A172 (cell line): ENCODE measurements at places on chromosomes 6 and 20. TPM values are rescaled to one million over a fixed set of nuclear protein-coding genes. Genes with fewer than 3 reads are reported as not detected.

Gene TMC2
- total RNA-seq = not detected in 2 replicates

Gene C6orf58
- total RNA-seq = 0.21 and 0.24 TPM in 2 replicates

Gene SPATA25
- total RNA-seq = 0.21 TPM in 1 of 2 replicates, not detected in the other

Gene TEAD3
- total RNA-seq = 10.9 and 12.3 TPM in 2 replicates

Gene AKAP12
- total RNA-seq = 172 and 173 TPM in 2 replicates

Gene TOX2
- 1.2 and 3.7 TPM in 2 replicates for total RNA-seq

Gene LAMA2
- 3.7 and 4.3 TPM in 2 replicates for total RNA-seq

Gene PGC
- not detected in 2 replicates for total RNA-seq

Gene SPEF1
- total RNA-seq = 0.67 TPM in 1 of 2 replicates, not detected in the other

Gene HLA-DOB
- total RNA-seq = not detected in 2 replicates

Gene PRRT1
- total RNA-seq = not detected in 2 replicates

DNA sequence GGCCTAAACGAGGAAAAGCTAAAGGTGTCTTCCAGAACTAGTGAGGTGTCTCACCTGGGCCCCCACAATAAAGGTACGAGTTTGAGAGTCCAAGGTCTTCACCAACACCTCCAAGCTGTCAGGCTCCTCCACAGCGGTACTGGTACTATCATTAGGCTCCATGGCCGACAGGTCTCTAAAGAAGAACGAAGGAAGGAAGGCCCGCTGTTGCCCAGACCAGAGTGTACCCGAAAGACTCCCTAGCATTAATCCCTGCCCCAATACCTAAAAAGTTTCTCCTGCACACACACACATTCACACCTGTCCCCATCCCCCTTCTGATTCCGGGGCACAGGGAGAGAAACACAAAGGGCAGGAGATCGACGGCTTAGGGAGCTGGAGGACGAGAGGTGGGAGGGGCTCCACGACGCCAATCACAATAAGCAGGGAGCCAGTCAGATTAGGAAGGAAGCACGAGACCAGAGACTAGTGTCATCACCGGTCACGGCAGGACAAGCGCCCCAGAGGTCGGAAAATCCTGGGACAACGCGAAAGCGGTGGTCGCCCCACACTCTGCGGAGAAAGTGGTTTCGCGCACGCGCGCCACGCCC, 764 bp downstream of the BAG6 start:
- DNase-seq = no peak

DNA sequence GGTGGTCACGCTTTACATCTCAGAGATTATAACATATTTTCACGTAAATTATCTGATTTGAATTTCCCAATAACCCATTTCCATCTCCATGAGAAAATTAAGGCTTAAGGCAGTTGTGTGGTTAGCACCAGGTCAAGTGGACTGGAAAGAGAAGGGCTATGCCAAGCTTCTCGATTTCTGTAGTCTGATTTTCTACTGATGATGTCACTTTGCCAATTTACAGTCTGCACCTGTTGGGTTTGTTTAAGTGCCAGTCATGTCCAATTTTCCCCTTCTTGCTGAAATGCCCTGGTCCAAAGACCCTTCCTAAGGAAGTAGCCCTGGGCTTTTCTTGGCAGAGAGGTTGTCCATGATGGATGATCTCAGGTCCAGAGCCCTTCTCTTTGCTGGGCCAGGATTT, 562.3 kb upstream of the BTBD3 start:
- DNase-seq = no peak

- DNase-seq = no peak
Measured at GRCh38 chr6:33895296-33895695, 91.5 kb upstream of the MLN start.

DNA sequence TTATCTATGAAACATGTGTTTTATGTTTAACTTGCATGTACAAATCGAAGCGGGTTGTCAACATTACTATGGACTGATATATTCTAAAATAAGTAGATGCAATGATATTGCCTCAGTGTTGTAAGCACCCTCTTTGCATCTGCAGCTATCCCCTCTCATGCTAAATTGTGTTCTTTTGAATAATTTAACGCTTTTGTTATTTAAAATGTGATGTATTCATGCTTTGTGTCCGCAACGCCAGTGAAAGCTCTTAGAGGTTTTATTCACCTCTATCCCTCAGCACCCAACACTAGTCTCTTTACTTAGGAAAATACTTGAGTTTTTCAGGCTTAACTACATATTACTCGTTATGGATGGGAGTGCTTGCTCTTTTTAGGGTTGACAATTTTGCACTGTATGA, 173.7 kb upstream of the ID4 start:
- no peak for DNase-seq

GRCh38 chr6:166687879-166688205, 60.8 kb upstream of the RPS6KA2 start:
- DNase-seq = no peak

DNA sequence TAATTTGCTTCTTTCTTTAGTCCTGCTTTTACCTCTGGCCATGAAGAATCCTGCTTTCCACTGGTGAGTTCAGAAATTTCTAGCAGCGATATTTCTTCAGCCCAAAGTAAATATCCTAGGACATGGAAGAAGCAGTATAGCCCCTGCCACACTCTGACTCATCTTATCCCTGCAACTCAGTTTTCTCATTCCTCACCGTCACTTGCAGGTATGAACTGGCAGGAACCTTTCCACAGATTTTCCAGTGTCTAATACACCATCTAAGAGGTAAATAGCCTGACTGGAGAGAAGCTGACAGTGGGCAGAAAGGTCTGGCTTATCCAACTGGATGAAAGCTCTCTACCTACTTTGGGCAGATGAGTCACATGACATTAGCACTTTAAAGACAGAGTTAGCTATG, 816.7 kb upstream of the FLRT3 start:
- no peak for DNase-seq

GRCh38 chr20:14906908-14907434, 569.6 kb upstream of the FLRT3 start:
- DNase-seq = no peak

GRCh38 chr20:9363673-9364072, 150.7 kb upstream of the LAMP5 start:
- no peak for DNase-seq

DNA sequence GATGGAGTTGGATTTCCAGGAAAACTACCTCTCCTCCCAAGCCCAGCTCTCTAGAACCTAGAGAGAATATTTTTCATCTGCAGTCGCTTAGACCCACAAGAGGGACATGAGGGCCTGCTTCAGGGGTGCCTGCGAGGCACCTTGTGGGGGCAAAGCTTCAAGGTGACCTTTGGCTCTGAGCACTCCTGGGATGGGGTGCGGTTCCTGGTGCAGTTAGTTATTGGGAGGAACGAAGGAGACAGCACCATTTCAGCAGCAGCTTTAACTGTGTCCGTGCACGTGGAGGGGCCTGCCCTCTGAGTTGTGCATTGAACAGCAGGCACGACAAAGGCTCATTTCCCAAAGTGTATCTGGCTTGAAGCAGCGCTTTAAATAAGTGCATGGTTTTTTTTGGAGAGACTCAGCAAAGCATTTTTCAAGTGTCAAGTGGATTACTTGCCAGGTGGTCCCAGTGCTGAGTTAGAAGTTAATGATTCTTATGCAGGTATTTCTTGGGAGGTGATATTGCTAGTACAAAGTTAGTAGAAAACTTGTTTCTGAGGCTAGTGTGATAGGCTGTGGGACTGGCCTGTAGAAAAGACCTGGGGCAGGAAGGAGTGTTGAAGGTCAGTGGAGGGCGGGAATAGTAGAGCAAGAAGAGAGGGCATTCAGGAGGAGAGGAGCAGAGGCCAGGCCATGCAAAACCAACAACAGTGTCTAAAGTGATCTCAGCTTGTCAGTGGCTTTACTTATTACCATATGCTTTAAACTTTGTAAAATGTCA, 3.8 kb downstream of the IGF2R start:
- no peak for DNase-seq

- no peak for DNase-seq
Measured at GRCh38 chr20:48460681-48461080, 367.1 kb downstream of the PREX1 start.

DNA sequence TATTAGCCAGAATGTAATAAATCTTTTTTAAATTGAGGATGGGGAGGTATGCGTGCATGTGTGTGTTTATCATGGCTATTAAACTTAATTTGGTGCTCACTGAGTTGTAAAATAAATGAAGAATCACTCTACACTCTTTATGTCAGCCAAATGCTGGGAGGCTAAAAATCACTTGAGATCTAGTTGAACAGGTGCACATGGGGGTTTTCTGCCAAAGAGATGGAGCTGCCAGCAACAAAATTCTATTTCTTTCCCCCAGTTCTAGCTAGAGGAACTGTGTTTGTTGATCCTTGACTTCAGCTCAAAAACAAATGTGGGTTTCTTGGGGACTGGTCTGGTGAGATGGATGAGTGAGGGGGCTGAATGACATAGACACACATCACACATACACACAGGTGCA, 183.3 kb upstream of the BTBD3 start:
- no peak for DNase-seq

DNA sequence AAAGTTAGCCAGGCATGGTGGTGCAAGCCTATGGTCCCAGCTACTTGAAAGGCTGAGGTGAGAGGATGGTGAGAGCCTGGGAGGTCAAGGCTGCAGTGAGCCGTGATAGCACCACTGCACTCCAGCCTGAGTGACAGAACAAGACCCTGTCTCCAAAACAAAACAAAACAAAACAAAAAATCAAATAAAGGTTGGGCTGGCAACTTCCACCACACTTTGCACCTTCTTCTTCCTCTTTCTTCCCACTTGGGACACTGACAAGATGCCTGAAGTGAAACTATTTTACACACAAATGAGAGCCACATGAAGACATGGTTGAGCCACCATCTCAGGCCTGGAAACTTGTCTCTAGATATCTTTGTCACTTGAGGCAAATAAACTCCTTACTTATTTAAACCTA, 53.8 kb upstream of the CCDC28A start:
- DNase-seq = no peak

GRCh38 chr6:138931660-138932059, 56.4 kb downstream of the REPS1 start:
- no peak for DNase-seq

GRCh38 chr6:138403324-138403800, 661 bp upstream of the HEBP2 start:
- peak; percentile 6 for DNase-seq

- no peak for DNase-seq
Measured at GRCh38 chr20:58627212-58628072, 23.6 kb upstream of the STX16 start.

GRCh38 chr6:148471624-148472159, 129.1 kb downstream of the SASH1 start:
- DNase-seq = no peak

DNA sequence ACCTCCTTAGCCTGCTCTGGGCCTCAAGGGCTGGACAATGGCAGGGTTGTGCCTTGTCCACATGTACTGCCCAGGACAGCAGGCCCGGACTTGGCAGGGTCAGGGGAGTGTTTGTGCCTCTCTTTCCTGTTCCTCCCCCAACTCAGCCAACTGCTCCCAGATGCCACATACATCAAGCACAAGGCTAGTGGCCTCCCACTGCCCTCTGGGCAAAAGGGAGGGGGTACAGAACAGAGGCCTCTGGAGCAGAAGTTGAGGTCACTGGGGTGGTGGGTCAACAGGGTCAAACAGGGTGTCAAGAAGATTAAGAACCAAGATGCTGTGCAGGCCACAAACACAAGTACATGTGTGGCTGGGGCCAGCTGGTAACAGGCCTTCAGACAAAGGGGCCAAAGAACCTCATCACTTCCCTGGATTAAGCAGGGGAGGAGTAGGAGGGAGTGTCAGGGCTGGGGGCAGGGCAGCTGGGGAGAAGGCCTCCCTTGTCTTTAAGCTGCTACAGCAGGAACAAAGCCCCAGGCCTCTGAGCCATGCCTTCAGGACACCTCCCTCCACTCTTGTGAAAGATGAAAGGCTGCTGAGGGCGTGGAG, 36.0 kb downstream of the KCNK5 start:
- DNase-seq = no peak

GRCh38 chr6:118815495-118815894, 78.5 kb upstream of the ASF1A start:
- no peak for DNase-seq

GRCh38 chr20:6683021-6683977, 84.2 kb upstream of the BMP2 start:
- DNase-seq = no peak

- no peak for DNase-seq
Measured at GRCh38 chr6:154874773-154875592, 120.1 kb upstream of the TIAM2 start.

- no peak for DNase-seq
Measured at GRCh38 chr6:6942831-6943230, 164.9 kb upstream of the RREB1 start.

DNA sequence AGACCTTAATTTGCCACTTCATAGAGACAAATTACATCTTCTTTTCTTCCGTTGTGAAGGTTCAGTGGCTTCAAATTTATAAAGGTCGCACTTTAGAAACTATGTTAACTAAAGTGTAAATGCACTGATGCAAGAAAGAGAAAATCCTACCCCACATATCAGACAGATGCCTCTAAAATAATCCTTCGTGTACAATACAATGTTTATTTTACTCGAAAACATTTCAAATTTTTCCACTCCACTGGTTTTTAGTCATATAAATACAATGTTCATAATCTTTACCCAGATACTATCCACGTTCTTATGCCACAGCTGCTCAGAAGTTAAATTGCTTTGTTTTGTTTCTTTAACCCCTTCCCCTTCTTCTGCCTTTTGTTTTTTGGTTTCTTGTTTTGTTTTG, 140.3 kb upstream of the LAMP5 start:
- DNase-seq = no peak

DNA sequence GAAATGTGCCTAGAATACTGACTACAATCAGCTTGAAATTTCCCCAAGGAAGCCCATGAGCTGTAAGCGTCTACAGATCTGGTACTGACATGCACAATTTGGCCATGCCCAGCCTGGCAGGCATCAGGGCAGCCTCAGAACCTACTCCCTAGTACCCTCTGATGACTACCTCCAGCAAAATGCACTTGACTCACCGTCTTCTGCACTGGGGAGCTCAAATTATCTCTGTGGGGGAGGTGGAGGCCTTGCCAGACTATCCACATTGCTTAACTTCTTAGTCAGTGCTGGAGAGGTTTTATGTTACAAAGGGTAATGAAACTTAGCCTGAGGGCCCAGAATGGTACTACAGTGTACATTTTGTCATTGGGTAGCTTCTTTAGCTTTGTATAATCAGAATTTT, 126.0 kb upstream of the ADGRF1 start:
- peak; percentile 91 for DNase-seq

DNA sequence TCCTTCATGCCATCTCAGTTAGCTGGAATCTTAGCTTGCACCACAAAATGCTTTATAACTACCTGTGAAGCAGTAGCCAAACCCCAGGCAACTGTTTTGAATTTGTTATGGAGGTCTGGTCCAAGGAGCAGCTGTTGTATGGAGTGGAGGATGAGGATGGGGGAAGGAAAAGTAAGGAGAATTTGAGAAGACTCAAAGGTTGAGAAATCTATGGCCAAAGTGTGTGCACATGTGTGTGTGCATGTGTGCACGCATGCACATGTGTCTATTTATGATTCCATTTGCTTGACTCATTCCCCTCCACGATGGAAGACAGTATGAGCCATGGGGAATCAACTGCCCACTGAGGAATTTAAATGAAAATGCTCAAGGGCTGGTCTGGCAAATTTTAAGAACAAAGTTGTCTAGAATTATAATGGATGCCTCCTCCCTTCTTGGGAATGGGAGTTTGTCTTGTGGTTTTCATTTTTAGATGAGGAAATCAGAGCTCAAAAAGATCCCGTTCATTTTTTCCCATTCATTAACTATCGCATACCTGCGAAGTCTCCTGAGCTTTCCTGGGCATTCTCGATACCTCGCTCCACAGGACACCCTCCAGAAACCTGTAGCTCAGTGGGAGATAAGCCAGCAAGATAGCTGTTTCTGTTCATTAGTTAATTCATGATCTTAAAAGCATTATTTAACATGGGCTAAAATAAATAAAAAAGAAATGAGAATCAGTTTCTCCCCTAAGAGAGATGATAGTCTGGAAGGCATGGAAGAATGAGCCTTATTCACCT, 152.3 kb upstream of the NEDD9 start:
- DNase-seq = no peak

GRCh38 chr20:51542033-51542570, 417 bp downstream of the NFATC2 start:
- no peak for DNase-seq
